ENCODE measurements at places on chromosomes 6 and 20.

DNA sequence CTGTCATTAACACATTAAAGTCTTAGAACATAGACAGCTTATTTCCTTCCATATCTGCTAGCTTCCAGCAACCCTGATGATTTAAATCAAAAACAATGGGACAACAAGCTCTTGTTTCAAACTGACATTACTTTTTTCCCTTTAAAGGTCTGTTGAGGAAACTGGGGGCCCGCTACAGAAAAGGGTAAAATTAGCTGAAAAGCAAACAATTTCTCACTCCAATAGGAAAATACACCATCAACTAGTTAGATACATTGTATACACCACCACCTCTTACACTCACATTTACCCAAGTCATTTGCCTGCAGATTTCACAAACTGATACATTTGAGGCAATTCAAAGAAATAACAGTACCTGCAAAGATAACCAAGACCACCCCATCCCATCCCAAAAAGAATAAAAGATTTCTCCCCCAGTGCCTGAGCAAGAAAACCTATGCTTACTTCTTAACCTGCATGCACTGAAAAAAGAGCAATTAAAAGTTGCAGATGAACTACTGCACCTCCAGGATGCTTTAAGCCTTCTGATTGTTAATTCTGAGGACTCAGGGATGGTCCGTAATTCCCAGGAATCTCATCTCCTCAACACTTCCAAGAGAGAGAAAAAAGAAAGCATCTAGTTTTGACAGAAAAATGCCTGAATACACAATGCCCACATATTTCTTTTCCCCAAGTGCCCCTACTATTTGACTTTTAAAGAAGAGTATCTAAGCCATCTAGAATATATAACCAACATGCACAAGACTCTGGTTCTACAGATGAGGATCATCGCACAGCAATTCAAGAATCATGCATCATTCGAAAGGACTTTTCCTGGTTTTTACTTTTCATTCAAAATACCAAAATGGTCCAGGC, 5.6 kb downstream of the ZMYND8 start:
- DNase-seq = no peak

GRCh38 chr6:17583811-17584210, 16.3 kb upstream of the FAM8A1 start:
- no peak for DNase-seq

DNA sequence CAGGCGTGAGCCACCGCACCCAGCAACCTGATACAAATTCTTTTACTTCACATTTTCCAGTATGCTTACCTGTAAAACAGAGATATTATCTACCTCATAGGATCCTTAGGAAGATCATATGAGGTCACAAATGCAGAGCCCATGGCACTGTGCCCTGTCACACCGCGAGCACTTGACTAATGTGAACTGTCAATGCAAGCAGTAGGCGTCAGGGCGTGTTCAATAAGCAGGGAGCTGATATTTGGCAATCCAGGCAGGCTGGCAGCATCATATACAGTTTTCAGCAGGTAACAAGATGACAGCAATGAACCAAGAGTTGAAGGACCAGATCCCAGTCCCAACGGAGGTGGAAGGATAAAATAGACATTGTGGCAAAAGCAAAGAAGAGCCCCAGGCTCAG, 14.6 kb upstream of the ARID1B start:
- no peak for DNase-seq

- DNase-seq = no peak
Observed at GRCh38 chr6:56222499-56222898, 24.9 kb downstream of the COL21A1 start.

DNA sequence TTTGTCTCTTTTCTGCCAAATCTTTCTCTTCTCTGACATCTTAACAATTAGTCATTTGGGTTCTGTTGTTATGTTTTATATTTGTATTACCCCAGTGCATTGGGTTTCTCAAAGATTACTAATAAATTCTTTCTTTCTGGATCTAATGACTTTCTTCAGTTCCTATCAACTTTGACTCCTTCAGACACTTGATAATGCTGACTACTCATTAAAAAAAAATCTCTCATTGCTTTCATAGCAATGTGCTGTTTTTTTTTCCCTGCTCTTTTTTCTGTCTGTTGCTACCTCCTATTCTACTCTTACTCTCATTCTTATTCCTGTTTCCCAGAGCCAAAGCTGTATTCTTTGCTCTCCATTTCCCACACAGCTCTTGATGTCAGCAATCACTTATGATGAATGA, 81.3 kb upstream of the MAP3K7 start:
- DNase-seq = no peak

- DNase-seq = no peak
Observed at GRCh38 chr6:35142588-35143569, 1.7 kb upstream of the TCP11 start.

- no peak for DNase-seq
Observed at GRCh38 chr6:74289884-74290283, 593.9 kb downstream of the CD109 start.

GRCh38 chr6:140049251-140049650, 674.8 kb upstream of the CITED2 start:
- no peak for DNase-seq

DNA sequence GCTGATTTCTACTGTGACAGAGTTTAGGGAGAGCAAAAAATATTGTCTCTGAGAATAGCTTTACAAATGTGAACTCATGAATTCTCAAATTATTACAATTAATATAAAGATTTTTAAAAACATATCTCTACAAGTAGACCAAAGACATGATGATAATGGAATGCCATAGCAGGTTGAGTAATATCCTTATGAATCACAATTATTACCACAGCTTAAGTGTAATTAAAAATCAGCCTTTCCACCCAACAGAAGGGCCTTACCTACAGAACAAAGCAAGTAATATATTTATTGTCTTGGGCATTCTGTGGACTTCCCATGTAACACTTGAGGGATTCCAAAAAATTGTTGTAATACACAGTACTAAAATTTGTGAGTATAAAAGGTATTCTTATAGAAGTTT, 1099.6 kb upstream of the GJE1 start:
- no peak for DNase-seq

DNA sequence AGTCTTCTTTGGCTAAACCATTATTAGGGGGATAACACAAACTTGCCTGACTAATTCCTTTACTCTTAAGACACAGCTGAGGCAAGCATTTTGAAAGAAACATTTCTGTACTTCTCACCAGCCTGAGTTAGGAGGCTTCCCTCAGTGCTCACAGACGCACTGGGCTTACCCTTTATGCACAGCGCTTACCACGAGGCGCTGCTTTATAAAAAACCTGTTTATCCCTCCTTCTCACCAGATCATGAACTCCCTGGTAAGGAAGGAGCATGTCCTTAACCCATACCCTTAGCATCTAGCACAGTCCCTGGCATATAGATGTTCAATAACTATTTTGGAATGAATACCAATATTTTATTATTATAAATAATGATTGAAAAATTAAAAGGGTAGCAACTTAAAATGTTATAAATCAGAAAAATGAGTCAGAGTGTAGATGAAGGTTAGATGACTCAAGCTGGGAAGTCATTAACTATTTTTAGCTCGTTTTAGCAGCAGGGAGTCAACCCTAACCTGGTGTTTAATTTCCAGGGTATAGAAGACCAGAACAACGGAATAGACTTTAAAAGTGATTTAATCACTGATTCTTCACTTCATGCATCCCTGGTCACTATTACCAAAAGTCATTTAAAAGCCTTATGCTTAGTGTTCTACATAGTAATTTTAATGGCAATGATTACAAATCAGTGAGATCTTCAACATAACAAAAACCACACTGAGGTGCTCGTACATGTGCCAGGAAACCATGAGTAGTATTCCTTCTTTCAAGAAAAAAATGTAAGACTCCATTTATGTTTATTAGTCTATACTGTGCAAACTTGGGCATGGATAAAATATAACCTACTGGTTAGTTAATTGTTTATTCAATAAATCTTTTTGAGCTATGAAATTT, 4.1 kb upstream of the TPD52L1 start:
- DNase-seq = peak; percentile 22

DNA sequence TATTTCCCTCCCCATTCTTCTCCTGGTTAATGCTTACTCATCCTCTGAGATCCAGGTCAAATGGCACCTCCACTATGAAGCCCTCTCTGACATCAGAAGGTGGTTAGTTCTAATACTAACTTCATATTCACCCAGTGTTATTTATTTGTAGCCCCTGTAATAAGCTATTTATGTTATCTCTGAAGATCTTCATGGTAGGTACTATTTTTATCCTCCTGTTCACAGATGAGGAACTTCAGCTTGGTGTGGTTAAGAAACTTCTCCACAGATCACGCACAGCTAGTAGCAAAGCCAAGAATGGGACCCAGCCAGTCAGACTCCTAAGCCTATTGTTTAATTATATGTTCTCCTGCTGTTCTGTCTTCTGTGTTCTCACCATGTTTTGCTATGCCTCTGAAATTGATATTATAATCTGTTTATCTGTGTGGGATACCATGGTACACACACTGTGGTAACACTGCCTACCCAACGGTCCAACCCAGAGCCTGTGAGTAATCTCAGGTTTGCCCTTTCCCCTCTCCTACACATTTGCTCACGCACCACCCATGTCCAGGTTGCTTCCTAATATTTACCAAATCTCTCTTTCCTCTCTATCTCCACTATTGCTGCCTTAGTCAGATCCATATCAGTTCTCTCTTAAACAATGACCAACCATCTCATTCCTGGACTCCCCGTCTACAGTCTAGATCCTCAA, 98.4 kb downstream of the IPCEF1 start:
- DNase-seq = no peak

DNA sequence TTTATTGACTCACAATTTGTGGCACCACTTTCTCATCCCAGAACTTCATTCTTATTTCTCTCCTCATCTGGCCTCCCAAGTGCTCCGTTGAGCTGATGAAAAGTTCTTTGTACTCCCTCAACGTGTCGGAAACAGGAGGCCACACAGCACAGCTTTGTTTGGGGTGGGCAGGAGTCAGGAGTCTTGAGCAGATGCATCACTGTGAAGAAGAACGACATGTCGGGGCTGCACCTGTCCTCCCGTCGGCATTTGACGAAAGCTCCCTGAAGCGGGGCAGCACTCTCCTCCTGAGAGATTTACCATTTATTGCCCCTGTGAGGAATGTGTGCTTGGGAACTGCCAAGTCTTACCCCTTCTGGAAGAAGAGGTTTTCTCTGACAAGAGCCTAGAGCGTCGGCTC, 28.1 kb downstream of the TAF8 start:
- no peak for DNase-seq
